GM23338 (cell line): ENCODE measurements at places on chromosomes 2 and 18. TPM values are rescaled to one million over a fixed set of nuclear protein-coding genes. Genes with fewer than 3 reads are reported as not detected.

DNA sequence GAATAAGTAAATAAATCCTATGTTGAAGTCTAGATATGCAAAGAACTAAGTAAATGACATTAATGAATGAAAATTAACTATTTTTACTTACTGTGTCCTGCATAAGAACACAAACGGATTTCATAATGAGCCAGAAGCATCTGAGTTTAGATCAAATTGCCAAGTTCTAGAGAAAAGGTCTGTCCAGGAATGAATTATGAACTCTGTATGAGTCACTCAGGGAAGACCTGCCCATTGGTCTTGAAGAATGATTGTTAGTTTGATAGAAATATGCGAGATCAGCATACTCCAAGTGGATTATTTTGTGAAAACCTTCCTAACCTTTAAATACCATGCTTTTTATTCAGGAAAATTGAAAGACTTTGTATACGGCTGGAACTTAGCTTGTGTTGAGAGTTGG, 189.5 kb downstream of the DOK6 start:
- H3K27ac ChIP-seq = no peak overlapping the region
- no peaks in the 10 kb centered on the region for H3K4me1 ChIP-seq
- H3K4me3 ChIP-seq = no peak overlapping the region
- DNase-seq = no peak
- H3K27me3 ChIP-seq = no peaks in the 10 kb centered on the region

DNA sequence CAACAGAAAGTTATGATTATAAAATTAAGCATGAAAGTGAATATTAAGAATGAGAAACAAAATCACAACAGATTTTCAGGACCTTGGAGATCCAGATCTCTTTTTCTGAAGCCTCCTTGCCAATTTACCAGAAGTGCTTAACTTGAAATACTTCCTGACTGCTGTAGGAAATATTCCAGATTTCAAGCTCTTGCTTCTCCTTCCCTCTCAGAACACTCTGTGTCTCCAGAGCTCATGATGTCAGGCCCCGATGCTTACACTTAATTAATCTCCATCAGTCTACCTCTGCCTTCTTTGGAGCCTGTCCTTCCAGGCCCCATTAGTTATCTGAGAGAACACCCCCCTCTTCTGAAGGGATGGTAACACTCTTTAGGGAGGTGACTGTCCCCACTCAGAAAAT, 20.7 kb upstream of the NT5C1B start:
- no peak overlapping the region for H3K4me3 ChIP-seq
- no peaks in the 10 kb centered on the region for H3K27me3 ChIP-seq
- no peaks in the 10 kb centered on the region; the same call in 1 of the 2 replicates for H3K4me1 ChIP-seq
- H3K36me3 ChIP-seq = no peaks in the 10 kb centered on the region
- no peak for DNase-seq

DNA sequence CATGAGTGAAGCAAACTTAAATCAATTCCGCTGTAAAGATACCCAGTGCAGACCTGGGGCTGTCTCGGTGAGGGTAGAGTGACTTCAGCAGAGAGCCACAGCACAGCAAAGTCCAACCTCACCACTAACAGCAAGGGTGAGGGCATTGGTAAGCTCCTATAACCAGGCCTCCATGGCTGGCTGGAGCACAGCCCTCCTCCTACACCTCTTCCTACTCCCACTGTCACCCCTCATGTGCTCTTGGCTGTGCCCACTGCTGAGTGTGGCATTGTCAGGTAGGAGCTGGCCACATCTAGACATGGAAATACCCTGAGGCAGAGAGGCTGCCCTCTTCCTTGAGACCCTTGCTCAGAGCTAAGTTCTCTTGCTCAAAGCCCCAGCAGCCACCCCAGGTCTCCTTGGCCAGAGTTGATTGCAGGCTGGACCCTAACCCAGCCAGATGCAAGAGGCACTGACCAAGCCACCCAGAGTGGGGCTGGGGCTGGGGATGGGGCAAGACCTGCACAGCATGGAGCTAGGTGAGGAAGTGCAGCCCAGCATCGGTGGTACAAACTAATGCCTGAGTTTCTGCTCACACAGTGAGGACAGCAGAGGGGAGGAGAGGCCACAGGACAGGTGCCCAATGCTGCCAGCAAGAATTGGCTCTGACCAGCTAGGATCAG, 77.6 kb upstream of the RAB6C start:
- no peak overlapping the region for H3K4me3 ChIP-seq
- H3K27ac ChIP-seq = no peak overlapping the region
- DNase-seq = no peak
- no peaks in the 10 kb centered on the region for H3K4me1 ChIP-seq
- no peaks in the 10 kb centered on the region for H3K36me3 ChIP-seq

- DNase-seq = no peak
- no peak overlapping the region for H3K27ac ChIP-seq
- no peak overlapping the region for H3K4me3 ChIP-seq
- H3K27me3 ChIP-seq = no peaks in the 10 kb centered on the region
- H3K4me1 ChIP-seq = no peaks in the 10 kb centered on the region
Observed at GRCh38 chr2:241074901-241075540, 27.1 kb downstream of the MTERF4 start.

GRCh38 chr18:60062396-60062795, 162.6 kb downstream of the PMAIP1 start:
- H3K4me3 ChIP-seq = no peak overlapping the region
- no peaks in the 10 kb centered on the region for H3K27me3 ChIP-seq
- no peak for DNase-seq
- peaks cover 19% of the 10 kb centered on the region for H3K4me1 ChIP-seq

- no peak overlapping the region for H3K4me3 ChIP-seq
- no peaks in the 10 kb centered on the region for H3K4me1 ChIP-seq
Observed at GRCh38 chr2:157124731-157125130, 132.8 kb upstream of the GALNT5 start.

DNA sequence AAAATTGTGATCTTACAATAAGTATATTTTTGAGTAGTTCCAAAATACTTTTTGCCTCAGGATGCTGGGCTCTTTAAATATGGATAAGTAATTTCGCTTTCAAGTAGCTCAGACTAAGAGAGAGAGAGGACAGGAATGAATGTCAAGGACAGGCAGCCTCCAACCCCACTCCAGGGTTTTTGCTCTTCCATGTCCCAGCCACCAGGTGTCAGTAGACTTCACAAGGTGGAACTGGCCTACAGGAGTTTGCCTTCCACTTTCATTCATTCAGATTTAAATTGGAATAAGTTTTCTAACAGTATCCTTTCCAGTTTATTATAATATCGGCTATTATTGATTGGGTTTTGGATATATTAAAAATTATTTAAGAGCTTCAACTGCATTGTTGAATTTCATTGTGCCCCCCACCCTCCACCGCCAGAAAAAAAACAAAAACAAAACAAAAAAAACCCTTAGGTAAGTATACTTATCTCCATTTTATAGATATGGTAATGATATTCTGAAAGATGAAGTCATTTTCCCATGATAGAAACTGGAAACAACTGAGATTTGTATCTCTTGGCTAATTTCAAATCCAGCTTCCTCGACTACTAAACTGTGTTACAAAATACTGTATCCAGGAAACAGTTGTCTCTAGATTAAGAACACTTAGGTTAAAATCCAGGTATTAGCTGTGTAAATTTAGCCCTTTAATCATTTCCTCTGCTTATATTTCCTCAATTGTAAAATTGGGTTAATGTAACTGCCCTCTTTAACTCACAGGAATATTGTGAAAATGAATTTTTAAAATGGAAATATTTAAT, 793.1 kb downstream of the ERBB4 start:
- H3K36me3 ChIP-seq = no peaks in the 10 kb centered on the region
- no peak overlapping the region for H3K27ac ChIP-seq

DNA sequence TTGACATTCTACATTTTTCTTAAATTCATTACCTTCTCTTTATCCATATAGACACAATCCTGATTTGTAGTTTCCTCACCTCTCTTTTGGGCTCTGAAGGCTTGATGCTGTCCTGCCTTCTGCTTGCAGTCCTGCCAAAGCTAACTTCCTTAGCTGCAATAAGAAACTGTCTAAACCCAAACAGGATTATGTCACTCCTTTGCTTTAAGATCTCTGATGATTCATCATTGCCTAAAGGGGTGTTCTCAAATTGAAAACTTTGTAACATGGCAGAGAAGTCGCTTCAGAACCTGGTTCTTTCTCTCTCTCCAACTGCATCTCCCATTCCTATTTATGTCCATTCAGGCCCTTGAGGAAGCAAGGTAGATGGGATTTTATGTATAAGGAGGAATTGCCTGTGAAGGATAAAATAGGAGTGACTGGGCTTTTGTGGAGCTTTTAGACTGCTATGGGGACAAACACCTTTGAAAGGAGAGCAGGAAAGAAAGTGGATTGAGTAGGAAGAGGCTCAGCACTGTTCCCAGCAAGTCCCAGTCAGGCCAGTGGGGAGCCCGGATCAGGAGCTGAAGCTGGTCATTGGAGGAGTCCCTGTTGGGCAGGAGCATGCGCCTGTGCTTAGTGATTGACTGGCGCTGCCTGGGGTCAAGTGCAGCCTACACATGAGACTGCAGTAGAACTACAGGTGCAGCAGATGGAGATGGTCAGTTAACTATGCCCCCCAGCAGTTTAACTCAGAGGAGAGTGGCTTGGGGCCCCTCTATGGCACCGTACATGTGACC, 390.6 kb downstream of the CTNNA2 start:
- H3K27me3 ChIP-seq = no peaks in the 10 kb centered on the region
- DNase-seq = no peak
- no peaks in the 10 kb centered on the region; the same call in 1 of the 2 replicates for H3K4me1 ChIP-seq
- no peaks in the 10 kb centered on the region for H3K36me3 ChIP-seq

- no peak for DNase-seq
- H3K27me3 ChIP-seq = peaks cover 49% of the 10 kb centered on the region
- H3K4me3 ChIP-seq = no peak overlapping the region
- no peaks in the 10 kb centered on the region for H3K36me3 ChIP-seq
Observed at GRCh38 chr2:219435701-219436100, 1.1 kb downstream of the SPEG start.

- no peaks in the 10 kb centered on the region for H3K36me3 ChIP-seq
- no peak overlapping the region for H3K27ac ChIP-seq
- DNase-seq = peak; percentile 90
- H3K4me1 ChIP-seq = peaks cover 24% of the 10 kb centered on the region
- H3K27me3 ChIP-seq = peaks cover 1% of the 10 kb centered on the region; the same call in 1 of the 2 replicates
- H3K4me3 ChIP-seq = no peak overlapping the region
Observed at GRCh38 chr2:205675861-205676516, 6.3 kb upstream of the NRP2 start.

DNA sequence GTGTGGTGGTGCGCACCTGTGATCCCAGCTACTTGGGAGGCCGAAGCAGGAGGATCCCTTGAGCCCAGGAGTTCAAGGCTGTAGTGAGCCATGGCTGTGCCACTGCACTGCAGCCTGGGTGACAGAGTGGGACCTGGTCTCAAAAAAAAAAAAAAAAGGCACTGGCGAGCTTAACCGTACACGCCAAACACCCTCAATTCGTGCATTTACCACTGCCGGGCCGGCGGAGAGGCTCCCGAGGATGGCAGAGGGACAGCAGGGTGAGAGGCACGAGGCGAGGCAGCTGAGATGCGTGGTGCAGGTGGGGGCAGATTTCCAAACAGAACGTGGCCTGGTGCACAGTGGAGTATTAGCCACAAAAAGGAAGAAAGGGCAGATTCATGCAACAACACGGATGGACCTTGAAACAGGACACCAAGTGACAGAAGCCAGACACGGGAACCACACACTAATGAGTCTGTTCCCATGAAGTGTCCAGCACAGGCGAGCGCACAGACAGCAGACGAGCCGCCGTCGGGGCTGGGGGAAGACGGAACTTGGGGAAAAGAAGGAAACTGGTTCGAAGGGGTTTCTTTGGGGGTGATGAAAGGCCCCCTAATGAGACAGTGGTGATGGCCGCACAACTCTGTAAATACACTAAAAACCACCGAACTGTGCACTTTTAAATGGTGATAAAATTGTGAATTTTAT, 27.4 kb downstream of the SLC66A2 start:
- no peak overlapping the region for H3K27ac ChIP-seq
- no peaks in the 10 kb centered on the region for H3K4me1 ChIP-seq
- no peaks in the 10 kb centered on the region for H3K36me3 ChIP-seq
- H3K4me3 ChIP-seq = no peak overlapping the region
- no peak for DNase-seq

DNA sequence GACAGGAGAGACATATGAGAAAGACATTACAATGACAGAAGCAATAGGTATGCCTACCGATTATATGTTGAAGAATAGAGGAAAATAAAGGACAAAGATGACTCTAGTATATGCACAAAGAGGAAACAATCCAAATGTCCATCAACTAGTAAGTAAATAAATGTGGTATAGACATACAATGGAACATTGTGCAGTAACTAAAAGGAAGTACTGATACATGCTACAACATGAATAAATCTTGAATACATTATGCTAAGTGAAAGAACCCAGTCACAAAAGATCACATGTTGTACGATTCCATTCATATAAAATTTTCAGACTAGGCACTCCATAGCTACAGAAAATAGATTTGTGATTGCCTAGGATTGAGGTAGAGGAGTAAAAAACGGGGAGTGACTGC, 28.5 kb upstream of the PGAP1 start:
- no peaks in the 10 kb centered on the region for H3K36me3 ChIP-seq
- no peaks in the 10 kb centered on the region for H3K27me3 ChIP-seq
- H3K4me3 ChIP-seq = no peak overlapping the region
- H3K4me1 ChIP-seq = peaks cover 36% of the 10 kb centered on the region
- H3K27ac ChIP-seq = no peak overlapping the region

- H3K36me3 ChIP-seq = peaks cover 30% of the 10 kb centered on the region
- DNase-seq = no peak
- H3K4me1 ChIP-seq = no peaks in the 10 kb centered on the region
- no peak overlapping the region; the same call in 1 of the 2 replicates for H3K27ac ChIP-seq
Observed at GRCh38 chr18:35835833-35836232, 136.6 kb upstream of the RMP24 start.

- no peak overlapping the region for H3K4me3 ChIP-seq
- H3K27ac ChIP-seq = no peak overlapping the region
- H3K4me1 ChIP-seq = no peaks in the 10 kb centered on the region
- no peak for DNase-seq
- no peaks in the 10 kb centered on the region for H3K36me3 ChIP-seq
- no peaks in the 10 kb centered on the region for H3K27me3 ChIP-seq
Observed at GRCh38 chr2:164112105-164112504, 376.3 kb upstream of the FIGN start.

SIX3 gene
- polyA plus RNA-seq = 0.21 and 0.37 TPM in 2 replicates

CFC1 gene
- polyA plus RNA-seq = 0.28 and 0.66 TPM in 2 replicates

GRHL1 gene
- 2.8 and 2.9 TPM in 2 replicates for polyA plus RNA-seq

PRR30 gene
- polyA plus RNA-seq = not detected in 2 replicates

PRSS56 gene
- 0.27 TPM in 1 of 2 replicates, not detected in the other for polyA plus RNA-seq

PDCD1 gene
- 0.23 and 0.34 TPM in 2 replicates for polyA plus RNA-seq
